Fibroblast of skin of right quadriceps (primary cell): ENCODE measurements at places on chromosomes 5 and 9.

GRCh38 chr9:128479262-128479661, 23.5 kb downstream of the ODF2 start:
- no peak for DNase-seq

- no peak for DNase-seq
Observed at GRCh38 chr9:26954050-26954508, 2.1 kb upstream of the IFT74 start.

GRCh38 chr5:119071561-119071995, 691 bp downstream of the DMXL1 start:
- no peak for DNase-seq

DNA sequence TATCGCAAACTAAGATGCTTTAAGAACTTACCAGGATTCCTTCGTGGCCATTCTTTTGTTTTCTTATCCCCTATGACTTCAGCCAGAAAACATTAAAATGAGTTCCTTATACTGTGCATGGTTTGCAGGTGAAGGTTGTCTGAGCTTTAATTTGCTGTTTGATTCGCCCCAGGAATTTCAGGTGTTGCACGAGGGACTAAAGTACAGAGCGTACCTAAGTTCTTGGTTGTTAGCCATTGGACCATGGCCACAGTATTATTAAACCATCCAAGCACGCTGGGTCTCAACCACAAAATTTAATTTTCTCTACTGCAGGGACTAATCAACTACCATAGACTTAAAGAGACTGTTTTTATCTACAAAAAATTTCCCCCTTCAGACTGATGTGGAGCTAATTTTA, 208.4 kb upstream of the MPDZ start:
- DNase-seq: no peak

DNA sequence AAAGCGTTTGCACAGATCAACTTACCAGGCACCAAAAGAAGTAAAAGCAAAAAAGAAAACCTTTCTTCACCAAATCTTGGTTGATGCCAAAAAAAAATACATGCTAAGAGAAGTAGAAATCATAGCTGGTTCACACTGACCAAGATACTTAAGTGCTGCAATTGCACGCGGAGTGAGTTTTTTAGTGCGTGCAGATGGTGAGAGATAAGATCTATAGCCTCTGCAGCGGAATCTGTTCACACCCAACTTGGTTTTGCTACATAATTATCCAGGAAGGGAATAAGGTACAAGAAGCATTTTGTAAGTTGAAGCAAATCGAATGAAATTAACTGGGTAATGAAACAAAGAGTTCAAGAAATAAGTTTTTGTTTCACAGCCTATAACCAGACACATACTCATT, 36.4 kb upstream of the CCDC152 start:
- DNase-seq: peak; percentile 9

DNA sequence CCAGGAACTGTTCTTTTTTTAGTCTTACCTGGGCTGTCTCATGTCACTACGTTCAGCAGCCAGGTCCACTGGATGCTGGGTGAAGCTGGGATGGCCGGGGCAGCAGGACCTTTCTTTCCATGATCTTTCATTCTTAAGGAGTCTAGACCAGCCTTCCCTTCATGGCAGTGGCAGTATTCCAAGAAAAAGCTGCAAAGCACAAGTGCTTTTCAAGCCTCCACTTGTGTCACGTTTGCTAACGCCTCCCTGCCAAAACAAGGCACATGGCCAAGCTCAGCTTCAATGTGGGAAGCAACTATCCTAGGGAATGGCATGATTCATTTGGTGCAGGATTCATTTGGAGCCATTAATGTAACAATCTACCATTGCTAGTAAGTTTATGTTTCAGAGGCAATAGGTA, 94.8 kb downstream of the RCL1 start:
- DNase-seq: peak; percentile 71

- no peak for DNase-seq
Observed at GRCh38 chr9:131731644-131732043, 8.2 kb downstream of the RAPGEF1 start.

DNA sequence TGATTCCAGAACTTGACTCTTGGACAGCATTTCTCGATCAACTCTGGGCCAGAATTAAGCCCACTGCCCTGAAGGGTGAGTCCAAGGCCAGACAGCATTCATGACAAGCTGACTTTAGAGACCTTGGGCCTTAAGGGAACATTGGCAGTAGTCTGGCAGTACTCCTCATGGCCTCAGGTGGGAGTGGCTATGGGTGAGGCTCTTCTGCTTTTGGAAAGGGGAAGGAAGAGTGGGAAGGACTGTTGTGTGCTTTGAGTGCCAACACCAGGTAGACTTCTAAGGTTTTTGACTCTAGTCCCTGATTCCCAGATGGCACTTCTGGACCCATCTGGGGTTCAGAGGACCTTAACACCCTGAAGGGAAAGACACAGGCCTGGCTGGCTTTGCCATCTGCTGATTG, 530.4 kb downstream of the ACTL7B start:
- no peak for DNase-seq

DNA sequence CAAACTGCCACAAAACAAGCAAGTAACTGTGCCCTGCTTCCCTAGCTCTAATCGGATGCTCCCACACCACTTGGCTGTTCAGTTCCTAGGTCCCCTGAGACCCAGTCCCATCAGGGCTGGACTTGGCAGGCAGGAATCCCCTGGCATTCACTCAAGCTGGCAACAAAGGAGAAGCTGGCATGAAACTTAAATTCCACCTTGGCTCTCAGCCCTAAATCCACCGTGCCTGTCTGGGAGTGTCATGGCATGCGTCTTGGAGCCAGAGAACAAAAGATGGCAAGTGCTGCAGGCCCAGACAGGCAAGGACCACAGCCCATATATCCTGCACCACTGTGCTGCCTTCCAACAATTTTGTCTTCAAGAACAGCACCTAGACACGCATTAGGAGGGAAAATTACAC, 38.2 kb downstream of the ETF1 start:
- DNase-seq: no peak

- DNase-seq: no peak
Observed at GRCh38 chr5:42507451-42508097, 84.3 kb downstream of the GHR start.

DNA sequence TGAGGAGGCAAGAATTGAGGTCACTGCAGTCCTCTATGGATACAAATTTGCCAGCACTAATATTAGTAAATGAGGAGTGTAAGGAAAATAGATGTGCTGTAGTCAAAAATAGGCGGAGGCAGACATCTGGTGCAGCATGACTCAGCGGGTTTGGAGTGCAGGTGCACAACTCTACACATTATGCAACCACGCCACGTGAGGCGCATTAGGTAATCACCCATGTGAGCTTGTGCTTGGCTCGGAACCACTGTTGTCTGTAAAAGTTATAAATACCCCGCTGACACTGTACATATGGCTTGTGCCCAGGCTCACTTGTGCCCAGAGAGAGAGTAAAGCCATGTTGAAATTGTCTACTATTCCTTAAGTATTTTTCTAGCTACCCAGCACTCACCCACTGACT, 623.5 kb upstream of the NUDT12 start:
- no peak for DNase-seq

DNA sequence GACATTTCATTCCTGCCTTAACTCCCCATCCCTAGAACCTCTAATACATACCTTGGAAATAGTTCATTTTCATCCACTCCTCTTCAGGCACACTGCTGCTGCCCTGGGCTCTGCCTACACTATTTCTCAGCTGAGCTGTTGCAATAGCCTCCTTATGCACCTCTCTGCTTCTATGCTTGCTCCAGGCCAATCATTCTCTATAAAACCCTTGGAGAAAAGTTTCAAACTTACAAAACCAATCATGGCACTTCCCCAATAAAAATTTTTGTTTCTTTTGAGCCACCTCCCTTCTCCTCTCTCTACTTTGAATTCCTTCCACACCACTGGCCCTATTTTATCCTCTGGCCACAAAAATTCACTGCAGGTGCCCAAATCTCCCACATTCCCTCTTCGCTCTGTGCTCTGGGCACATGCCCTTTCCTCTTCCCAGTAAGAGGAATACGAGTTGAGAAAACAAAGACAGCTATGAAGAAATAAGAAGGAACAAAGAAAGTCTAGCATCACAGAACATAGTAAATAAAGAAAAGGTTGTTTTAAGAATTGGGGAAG, 301.4 kb downstream of the ELAVL2 start:
- no peak for DNase-seq

DNA sequence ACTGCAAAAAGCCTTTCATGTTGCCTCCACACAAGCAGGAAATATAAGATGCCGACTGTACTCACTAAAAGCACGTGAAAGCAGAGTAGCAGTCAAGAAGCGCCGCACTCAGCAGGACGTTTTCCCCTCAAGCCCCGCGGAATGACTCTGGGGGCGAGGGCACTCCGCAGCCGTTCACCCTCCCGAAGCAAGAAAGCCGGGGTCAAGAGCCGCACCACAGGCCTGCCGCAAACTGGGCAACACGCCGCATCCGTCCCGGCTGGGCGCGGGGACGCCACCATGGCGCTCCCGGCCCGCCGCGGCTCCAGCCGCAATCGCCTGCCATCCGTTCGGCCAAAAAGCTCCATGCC, 364 bp downstream of the RPS6 start:
- peak; percentile 18 for DNase-seq

DNA sequence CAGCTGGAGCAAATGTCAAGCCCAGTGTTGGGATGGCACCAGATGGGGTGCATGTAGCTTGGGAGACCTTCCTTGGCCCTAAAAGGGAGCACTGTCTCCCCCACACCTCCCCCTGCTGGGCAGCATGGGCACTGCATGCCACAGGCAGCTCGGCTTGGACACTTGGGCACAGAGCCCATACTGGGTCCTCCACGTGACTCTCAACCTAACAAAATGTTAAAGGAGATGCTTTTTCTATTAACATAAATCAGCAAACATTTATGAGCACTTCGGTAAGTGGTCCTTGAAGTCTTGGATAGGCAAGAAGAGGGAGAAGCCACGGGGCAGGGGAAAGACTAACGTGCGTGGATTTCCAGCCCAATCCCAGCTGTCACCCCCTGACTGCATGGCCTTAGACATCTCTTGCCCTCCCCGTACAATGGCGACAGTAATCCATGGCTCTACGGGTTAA, 23.9 kb upstream of the MAPK9 start:
- peak; percentile 32 for DNase-seq

DNA sequence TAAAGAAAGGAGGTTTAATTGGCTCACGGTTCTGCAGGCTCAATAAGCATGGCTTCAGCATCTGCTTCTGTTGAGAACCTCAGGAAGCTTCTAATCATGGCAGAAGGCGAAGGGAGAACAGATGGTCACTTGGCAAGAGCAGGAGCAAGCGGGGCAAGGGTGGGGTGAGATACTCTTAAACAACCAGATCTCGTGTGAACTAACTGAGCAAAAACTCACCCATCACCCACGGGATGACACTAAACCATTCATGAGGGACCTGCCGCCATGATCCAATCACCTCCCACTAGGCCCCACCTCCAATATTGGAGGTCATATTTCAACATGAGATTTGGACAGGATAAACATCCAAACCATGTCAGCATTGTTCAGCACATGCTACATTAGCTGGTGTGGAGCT, 89.1 kb upstream of the HAND1 start:
- DNase-seq: no peak

DNA sequence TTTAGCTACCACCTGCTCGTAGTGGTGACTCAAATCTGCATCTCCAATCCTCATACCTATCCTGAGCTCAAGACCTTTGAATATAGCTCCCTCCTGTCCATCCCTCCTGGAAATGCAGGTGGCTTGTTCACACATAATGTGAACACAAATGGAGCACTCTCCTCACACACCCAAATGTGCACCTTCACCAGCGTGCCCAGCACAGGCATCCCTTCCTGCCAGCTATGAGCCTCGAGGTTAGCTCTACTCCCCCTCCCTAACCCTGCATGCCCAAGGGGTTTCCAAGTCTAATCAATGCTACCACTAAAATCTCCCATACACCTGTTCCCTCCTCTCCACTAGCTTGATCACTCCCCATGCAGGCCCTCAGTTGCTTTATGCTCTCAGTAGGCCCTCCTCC, 2.2 kb upstream of the TGFBI start:
- no peak for DNase-seq

DNA sequence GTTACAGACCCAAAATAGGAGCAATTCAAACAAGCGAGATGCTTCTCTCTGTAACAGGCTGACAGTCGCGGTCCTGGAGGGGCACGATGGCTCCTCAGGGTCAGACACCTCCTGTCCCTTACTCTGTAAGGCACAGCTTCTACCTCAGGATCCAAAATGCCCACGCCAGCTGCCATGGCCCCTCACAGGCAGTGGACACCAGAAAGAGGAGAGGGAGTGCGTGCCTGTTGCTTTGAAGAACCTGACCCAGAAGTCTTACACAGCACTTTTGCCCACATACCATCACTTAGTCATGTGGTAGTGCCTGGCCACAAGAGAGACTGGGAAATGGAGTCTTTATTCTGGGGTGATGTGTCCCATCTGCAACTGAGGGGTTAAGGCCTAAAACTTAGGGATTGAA, 11.6 kb upstream of the ABL1 start:
- peak; percentile 40 for DNase-seq

- DNase-seq: no peak
Observed at GRCh38 chr5:77210964-77211690, 647 bp downstream of the PDE8B start.
